Stimulated activated CD8-positive, alpha-beta memory T cell treated with anti-CD3 and anti-CD28 coated beads, Interleukin-4, amount 100 ng/mL, for 1 hour (primary cell): ENCODE measurements at places on chromosomes 12 and 14.

- DNase-seq, result no peak
Observed at GRCh38 chr12:30631740-30632139, 63.9 kb downstream of the IPO8 start.

- DNase-seq, result no peak
Observed at GRCh38 chr14:105470350-105471296, 4.0 kb upstream of the CRIP2 start.

DNA sequence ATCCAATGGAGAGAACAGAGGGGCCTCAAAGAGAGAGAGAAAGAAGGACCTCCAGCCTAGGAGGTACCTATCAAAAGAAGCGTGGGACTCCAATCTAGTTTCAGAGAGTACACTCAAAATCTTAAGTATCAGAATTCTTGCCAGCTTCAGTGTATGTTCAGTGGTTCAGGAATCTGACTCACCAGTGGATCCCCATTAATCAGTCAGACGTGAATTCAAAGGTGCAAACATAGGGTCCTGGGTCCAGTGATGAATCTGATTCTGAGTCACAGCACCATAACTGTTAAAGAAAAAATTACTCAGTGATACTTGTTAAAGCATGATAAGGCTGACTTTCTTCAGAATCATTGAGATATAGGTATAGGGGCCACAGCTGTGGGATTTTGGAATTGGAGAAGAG is 33.2 kb downstream of the ETNK1 start:
- DNase-seq, result no peak

GRCh38 chr14:89721956-89722355 is 232.6 kb downstream of the EFCAB11 start:
- no peak for DNase-seq

- no peak for DNase-seq
Observed at GRCh38 chr14:28303248-28303647, 463.3 kb upstream of the FOXG1 start.

GRCh38 chr12:53101931-53102781 is 1.1 kb upstream of the SOAT2 start:
- no peak for DNase-seq

DNA sequence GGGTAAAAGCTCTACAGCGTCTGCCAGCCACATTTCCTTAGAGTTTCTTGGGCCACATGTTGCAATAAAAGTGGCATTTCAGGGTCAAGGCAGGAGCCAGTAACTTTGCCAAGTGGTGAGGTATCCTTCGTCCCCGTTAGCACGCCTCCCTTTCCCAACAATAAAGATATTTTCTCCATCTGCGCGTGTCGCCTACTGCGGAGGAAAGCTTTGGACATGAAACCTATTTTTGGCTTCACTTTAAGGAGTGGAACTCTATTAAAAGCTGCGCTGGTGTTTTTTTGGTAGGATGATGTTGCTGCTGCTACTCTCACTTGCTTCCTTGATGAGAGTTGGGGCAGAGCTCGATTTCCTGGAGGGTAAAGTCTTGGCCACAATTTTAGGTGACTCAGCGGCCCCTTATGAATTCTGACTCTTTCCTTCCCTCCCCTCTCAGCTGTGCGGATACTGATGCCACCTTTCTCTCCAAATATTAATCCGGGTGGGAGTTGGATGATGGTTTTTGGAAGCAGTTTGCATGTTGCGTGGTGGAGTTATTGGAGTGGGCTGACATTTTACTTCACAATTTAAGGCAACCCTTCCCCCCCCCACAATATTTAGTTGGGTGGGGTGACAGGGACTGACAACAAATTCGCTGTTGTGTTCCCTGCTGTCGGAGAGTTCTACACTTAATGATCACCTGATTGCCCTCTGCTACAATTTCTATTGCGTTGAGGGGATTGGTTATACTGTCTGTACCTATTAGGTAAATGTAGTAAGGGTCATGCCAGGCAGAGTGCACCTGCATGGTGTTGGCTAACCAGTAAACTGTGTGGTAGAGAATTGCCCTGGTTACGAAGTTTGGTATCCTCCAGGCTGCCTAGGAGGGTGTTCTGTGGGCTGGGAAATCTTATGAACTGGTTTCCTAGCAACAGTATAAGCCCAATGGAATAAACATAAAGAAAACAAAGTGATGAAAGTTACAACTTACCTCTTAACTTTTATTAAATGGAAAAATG is 1.1 kb downstream of the CCDC91 start:
- DNase-seq, result no peak

DNA sequence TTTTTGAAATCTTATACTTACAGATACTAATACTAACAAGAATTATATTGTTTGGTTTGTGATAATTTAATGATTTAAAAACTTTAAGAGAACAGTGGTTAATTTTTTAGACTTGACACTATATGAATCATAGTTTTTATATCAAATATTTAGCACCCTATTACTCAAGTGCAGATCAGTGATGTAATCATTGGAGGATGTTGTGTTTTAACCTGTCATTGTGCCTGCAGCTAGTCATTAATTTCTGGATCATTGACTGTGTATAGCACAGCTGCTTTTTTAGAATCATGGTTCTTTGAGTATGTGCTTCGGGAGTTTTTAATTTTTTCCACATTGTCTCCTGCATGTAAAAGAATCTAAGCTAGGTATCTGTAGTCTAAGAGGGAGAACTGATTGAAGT is 17.3 kb downstream of the ARID4A start:
- no peak for DNase-seq

- DNase-seq, result no peak
Observed at GRCh38 chr14:98510392-98510791, 761.6 kb downstream of the BCL11B start.

DNA sequence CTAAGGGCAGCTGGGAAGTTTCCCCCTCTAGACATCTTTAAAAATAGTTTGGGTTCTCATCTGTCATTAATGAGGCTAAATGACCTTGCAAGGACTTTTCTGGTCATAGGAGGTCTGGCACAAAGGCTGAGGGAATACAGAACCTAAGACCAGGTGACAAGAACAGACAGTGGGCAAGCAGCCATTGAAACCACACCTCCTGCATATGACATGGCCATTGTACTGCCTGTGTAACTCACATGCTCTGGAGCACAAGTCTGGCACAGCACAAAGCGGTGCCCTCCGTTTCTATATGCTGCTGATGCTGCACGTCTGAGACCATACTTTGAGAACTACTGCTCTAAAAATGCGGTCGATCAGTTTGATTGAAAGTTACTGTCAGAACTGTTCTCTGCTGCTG is 143.3 kb downstream of the APAF1 start:
- no peak for DNase-seq

GRCh38 chr12:108570743-108571608 is 8.6 kb downstream of the ISCU start:
- no peak for DNase-seq

DNA sequence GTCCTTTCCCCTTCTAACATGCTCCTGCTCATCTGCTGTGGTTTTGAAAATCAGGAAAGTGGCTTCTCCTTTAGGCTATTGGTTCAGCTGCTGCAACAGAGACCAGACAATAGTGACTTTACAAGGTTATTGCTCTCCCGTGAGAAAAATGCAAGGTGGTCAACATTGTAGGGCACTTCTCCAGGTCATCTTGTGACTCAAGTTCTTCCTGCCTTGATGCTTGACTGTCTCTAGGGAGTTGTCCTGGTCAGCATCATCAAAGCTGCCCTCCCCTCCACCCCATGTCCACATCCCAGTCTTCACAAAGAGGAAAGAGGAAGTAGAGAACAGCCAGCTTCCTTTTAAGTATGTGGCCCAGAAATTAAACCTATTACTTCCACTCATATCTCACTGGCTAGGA is 3.9 kb upstream of the TMEM63C start:
- DNase-seq, result no peak

GRCh38 chr12:132329720-132330548 is 545 bp upstream of the GALNT9 start:
- DNase-seq, result no peak

DNA sequence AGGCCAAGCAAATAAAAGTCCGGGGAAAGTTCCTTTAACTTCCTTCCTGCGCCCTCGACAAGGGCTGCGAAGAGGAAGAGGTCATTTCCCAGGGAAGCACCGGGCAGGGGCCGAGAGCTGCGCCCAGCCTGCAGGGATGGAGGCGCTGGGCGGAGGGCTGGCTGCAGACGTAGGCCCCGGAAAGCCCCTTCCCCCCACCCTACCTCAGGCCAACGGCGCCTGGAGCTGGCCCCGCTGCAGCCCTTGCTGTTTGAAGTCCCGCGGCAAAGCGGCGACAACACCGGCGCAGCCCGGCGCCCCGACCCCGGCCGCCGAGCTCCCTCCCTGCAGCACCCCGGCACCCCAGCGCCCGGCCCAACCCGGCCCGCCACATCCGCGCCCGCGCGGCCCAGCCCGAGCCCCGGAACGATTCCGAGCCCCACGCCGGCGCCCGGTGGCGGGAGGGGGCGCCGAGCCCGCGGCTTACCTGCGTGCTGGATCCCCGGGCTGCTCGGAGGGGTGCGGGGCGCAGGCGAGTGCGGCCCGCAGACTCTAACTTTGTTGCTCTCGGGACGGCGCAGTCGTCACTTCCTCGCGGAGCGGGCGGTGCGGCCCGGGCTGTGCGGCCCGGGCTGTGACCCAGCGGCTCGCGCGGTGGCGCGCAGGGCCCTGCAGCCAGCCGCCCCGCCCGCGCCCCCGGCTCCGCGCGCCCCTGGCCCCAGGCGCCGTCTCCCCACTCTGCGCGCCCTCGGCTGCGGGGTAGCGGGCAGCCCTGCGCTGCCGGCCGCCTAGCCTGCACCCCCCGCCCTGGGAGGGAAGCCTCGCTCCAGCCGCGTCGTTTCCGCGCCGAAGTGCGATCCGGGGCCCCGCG is 64.8 kb upstream of the PTGR2 start:
- no peak for DNase-seq

- DNase-seq, result no peak
Observed at GRCh38 chr14:30521899-30522736, 36.8 kb upstream of the G2E3 start.

GRCh38 chr14:96811985-96812667 is 14.9 kb downstream of the VRK1 start:
- no peak for DNase-seq

GRCh38 chr12:127399451-127399850 is 867.5 kb upstream of the TMEM132C start:
- no peak for DNase-seq

GRCh38 chr14:95361373-95362137 is 41.8 kb upstream of the CLMN start:
- no peak for DNase-seq

GRCh38 chr14:58513272-58513671 is 85.8 kb downstream of the KIAA0586 start:
- no peak for DNase-seq

GRCh38 chr12:89122852-89123251 is 229.4 kb downstream of the DUSP6 start:
- DNase-seq, result no peak

DNA sequence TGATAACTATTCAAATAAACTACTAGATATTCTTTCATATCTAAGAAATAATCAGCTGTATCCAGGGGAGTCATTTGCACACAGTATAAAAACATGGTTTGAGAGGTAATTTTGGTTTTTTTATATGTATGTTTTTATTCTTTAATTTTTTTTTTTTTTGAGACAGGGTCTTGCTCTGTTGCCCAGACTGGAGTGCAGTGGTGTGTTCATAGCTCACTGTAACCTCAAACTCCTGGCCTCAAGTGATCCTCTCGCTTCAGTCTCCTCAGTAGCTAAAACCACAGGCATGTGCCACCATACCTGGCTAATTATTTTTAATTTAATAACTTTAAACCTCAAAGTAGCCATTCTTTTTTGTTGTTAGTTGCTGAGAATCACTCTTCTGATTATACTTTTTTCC is 1.8 kb downstream of the PRORP start:
- no peak for DNase-seq

- DNase-seq, result no peak
Observed at GRCh38 chr12:121065345-121065744, 26.3 kb upstream of the OASL start.

DNA sequence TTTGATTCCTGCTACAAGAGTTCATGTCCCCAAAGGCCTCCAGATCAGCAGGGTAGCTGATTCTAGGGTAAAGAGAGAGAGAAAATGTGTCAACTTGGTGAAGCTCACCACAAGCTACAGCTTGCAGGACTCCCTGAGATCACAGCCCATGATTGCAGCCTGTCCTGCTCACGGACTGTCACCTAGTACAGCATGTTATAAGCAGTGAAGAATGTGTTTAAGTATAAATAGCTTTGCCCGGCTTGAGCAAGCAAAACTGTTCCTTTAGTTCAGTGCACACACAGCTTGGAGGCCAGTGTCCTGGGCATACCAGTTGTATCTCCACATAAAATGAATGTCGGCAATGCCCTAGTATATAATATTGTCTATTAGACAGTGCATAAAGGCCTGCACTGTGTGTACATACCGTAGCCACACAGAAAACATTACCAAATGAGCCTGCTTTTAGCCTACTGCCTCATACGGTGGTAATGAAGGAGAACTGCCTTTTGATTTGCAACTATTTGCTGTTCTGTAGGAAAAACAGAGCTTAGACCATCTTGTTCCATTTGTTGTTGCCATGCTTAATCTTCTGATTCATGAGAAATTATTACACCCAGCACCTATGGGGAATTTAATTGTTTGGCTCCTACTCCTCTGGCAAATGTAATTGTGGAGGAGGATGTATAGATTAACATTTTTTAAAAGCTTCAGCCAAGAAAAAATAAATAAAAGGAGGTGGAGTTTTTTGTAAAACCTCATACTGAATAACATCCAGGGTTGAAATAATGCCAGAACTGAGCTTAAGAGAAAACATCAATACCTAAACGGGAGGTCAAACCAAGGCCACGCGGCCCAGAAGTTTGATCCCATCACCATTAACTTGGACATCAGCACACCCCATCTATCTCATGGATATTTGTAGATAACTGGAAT is 108.1 kb upstream of the G2E3 start:
- no peak for DNase-seq

GRCh38 chr12:91902860-91903683 is 242.6 kb downstream of the BTG1 start:
- DNase-seq, result no peak

GRCh38 chr12:51388846-51389245 is 2.4 kb downstream of the GALNT6 start:
- no peak for DNase-seq

DNA sequence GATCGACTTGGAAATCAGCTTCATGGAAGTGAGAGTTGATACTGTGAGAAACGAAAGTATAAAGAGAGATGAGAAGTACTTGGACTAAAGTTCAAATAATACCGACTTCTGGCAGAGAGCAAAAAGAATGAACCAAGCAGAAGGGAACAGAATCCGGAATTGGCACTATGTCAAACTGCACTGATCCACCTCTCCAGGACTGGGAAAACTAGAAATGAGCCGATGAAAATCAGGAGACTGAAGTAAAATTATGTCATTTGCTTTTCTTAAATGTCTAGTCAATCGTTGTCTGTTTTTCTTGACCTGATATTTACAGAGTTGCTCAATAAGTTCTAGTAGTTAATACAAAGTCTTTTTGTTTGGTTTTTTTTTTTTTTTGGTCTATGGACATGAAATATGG is 163.0 kb upstream of the FOXG1 start:
- DNase-seq, result no peak

DNA sequence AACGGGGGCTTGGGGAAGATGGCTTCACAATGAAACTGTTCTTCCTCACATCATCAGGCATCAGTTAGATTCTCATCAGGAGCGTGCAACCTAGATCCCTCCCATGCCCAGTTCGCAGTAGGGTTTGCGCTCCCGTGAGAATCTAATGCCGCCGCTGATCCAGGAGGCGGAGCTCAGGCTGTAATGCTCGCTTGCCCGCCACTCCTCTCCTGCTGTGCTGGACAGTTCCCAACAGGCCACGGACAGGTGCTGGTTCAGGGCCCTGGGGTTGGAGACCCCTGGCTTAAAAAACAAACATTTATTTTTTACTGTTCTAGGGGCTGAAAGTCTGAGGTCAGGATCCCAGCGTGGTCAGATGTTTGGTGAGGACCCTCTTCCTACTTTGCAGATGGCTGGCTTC is 180.5 kb downstream of the FBXL14 start:
- DNase-seq, result no peak
